T-helper 2 cell (primary cell): ENCODE measurements at places on chromosomes 11 and 22.

GRCh38 chr11:78354408-78355308, 63.0 kb downstream of the GAB2 start:
- DNase-seq = no peak

DNA sequence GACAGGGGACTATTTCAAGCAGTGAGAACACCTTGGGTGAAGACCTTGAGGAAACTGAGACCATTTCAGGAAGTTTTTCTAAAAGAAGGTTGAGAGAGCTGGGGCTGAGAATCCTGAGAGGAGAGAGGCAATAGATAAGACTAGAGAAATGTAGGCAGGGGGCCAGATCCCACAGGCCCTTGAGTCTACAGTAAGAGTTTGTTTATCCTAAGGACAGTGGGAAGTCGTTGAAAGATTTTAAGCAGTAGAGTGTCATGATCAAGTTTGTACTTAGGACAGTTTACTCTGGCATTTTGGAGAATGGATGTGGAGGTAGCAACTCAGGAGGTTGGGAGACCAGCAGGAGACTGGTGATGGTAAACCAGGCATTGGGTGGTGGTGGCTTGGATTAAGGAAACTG, 17.1 kb downstream of the HSD17B12 start:
- no peak for DNase-seq

- no peak for DNase-seq
Measured at GRCh38 chr22:45704648-45705047, 33.0 kb downstream of the ATXN10 start.

- DNase-seq = no peak
Measured at GRCh38 chr11:20259506-20259905, 99.2 kb upstream of the DBX1 start.

DNA sequence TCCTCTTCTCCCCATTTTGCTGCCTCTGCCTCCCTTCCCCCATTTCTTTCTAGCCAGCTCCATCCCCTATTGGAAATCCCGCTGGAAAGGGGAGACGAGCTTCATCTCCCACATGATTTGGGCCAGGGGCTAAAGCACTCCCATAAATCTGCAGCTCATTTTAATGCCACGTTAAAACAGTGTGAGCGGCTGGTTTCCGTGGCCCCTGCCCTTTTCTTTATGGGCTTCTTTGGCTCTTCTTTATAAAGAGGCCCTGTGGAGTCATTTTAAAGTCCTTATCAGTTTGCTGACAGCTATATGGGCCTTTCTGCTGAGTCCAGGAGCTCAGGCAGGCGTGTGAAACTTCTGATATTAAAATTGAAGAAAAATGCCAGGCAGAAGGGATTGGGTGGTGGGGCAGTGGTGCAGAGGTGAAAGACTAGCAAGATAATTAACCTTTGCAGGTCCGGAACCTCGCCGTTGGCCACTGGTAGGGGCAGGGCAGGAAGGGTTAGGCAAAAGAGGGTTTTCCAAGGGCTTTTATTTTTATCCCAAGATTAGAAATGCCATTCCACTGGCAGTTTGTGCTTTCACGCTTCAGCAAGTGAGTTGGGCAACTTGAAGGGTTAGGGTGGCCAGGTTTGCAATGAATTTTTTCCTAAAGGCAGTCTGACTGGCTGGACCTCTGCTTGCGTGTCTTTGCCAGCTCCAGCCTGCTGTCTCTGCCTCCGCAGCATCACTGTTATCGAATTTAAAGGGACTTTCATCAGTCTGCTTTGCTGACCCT, 44.3 kb downstream of the EXT2 start:
- DNase-seq = no peak

- DNase-seq = no peak
Measured at GRCh38 chr11:65541093-65541982, 16.5 kb downstream of the SCYL1 start.

DNA sequence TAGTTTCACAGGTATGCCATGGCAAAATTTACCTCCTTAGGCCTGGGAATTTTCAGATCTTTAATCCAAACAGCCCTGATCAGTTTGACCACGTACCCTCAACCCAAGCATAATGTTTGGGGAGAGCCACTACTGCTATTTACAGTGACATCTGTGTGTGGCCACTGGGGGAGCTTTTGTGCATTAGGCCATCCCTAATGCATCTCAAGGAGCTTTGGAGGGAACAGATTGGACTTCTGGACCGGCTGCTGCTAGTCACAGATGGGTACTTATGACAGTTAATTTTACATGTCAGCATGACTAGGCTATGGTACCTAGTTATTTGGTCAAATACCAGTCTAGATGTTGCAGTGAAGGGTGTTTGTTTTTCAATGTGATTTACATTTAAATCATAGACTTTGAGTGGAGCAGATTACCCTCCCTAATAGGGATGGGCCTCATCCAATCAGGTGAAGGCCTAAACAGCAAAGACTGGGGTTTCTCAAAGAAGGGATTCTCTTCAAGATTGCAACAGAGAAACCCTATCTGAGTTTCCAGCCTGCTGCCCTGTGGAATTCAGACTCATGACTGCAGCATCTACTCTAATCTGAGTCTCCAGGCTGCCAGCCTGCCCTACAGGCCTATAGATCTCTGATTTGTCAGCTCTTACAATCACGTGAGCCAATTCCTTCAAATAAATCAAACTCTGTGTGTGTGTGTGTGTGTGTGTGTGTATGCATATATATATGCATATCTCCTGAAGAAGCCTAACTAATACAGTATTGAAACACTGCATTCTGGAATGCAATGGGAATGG, 38.0 kb upstream of the GALNT18 start:
- DNase-seq = no peak

DNA sequence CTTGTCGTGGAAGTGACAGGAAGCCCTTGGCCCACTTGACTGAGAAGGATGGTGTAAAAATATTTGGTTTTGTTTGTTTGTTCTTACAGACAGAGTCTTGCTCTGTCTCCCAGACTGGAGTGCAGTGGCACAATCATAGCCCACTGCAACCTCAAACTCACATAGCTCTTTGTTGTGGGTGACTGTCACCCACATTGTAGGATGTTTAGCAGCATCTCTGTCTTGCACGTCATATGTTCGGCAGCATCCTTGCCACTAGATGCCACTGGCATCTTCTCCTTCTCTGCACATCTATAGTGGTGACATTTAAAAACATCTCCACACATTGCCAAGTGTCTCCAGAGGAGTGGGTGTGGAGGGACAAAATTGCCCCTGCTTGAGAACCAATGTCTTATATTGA, 56.8 kb downstream of the PRR5L start:
- peak; percentile 88 for DNase-seq

DNA sequence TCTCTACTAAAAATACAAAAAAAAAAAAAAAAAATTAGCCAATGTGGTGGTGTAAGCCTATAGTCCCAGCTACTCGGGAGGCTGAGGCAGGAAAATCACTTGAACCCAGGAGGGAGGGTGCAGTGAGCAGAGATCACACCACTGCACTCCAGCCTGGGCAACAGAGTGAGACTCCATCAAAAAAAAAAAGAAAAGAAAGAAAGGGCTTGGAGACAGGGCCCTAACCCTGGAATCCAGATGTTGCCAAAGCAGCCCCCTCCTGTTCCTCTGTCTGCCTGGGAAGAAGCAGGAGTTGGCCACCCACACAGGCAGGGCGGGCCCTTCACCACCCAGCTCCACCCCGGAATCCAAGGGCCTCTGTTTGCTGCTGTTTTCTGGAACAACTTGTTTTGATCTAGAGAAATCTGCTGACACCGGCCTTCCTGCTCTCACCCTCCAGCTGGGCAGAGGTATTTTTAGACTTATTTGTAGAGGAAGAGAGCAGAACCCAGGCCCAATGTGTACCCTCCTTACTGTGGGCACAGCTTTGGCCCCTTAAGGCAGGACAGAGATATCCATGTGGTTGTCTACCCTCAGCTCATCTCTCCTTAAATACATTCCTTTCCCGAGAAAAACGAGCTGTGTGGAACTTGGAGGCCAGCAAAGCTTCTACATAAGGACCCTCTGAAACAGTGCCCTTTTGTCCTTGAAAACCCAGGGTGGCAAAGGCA, 2.7 kb upstream of the NEAT1 start:
- peak; percentile 44 for DNase-seq

DNA sequence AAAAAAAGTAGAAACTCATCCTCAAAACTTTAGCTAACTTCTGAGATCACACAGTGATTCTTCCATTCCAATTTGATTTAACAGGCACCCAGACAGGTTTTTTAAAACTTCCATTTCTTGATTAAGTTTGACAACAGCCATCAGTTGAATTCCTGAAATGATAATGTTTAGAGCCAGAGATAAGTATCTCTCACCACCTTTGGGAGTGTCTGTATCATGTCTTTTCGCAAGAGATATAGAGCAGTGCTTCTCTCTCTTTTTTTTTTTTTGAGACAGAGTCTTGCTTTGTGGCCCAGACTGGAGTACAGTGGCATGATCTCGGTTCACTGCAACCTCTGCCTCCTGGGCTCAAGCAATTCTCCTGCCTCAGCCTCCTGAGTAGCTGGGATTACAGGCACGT, 41.7 kb upstream of the BMAL1 start:
- DNase-seq = no peak

DNA sequence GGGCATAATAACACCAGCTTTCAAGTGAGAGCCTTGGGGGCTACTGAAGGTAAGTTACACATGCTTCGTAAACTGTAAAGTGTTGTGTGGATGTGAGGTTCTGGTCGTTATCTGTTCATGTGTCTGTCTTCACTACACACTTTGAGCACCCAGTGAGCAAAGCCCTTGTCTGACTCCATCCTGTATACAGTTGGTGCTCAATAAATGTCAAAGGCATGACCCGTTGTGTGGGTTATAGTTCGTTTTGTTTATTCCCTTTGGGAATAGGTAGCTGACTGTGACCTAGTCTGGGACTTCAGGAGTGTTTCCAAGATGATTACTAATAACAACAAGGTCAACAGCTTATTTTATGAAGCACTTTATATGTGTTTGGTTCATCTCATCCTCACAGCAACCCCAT, 146.9 kb downstream of the MIAT start:
- DNase-seq = no peak

- no peak for DNase-seq
Measured at GRCh38 chr11:103338621-103339484, 229.6 kb downstream of the DYNC2H1 start.

- DNase-seq = no peak
Measured at GRCh38 chr22:38461057-38461413, 6.0 kb upstream of the KCNJ4 start.

DNA sequence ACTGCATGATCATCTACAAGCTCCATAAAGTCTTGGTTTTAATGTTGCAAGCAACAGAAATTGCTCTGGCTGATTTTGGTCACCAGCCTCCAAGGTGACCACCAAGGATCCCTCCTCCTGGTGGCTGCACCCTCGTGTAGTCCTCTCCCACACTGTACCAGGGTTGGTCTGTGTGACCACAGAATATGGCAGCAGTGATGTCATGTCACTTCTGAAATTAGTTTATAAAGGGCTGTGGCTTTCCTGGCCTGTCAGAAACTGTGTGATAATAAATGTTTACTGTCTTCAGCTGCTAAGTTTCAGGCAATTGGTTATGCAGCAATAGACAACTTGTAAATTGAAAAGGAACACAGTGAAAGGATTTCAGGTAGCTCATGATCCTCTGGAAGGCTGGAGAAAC, 5.3 kb upstream of the PRDM11 start:
- no peak for DNase-seq

DNA sequence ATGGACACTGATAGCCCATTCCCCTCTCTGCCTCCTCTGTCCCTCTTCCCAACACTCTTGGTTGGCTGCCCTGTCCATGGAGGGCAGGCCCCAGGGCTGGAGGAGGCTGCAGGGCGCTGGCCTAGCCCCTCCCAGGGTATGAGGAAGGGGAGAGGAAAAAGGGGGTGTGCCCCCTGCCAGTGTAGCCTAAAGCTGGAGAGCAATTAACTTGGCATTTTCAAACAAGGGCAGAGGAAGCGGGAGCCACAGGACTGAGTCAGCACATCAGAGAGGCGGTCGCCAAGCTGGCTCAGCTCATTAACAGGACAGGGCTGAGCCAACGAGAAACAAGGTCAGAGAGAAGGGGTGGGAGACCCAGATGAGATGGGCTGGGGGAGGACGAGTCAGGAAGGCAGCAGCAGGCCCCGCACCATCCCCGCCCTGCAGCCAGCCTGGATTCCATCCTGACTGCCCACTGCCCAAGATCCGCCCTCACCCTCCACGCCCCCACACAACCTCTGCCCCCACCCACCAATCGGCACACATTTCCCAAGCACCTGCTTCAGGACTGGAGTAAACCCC, 76.3 kb downstream of the BUD13 start:
- no peak for DNase-seq

GRCh38 chr11:96126917-96127595, 203.1 kb upstream of the MTMR2 start:
- DNase-seq = no peak

DNA sequence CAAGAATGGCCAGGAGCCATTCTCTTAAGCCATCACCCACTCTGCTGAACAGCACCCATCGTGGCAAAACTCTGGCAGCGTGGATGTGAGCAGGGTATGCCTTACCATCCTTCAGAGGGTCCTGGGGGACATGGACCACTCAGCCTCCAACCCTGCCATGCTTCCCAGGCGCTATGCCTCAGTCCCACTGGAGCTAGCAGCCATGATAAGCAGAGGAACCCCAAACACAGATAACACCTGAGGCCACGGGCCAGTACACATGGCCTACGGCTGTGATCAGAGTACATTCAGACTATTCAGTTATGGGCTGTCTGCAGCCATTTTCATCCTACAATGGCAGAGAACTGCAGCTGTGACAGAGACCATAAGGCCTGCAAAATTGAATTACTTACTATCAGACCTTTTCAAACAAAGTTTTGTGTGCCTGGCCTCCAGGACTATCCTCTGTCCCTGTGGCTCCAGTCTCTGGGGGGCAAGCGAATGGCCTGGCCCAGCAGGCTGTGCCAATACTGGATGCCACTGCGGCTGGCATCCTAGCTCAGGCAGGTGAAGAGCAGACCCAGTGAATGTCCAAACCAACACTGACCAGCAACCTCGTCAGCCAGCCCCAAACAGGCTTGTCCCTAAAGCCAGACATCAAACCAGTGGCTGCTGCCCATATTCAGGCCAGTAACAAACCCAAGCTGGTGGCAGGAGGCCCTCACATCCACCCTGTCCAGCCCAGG, 6.9 kb downstream of the ARVCF start:
- no peak for DNase-seq

GRCh38 chr11:100703801-100704575, 16.9 kb downstream of the ARHGAP42 start:
- no peak for DNase-seq

- no peak for DNase-seq
Measured at GRCh38 chr11:60634126-60634525, 65.3 kb upstream of the MS4A8 start.

DNA sequence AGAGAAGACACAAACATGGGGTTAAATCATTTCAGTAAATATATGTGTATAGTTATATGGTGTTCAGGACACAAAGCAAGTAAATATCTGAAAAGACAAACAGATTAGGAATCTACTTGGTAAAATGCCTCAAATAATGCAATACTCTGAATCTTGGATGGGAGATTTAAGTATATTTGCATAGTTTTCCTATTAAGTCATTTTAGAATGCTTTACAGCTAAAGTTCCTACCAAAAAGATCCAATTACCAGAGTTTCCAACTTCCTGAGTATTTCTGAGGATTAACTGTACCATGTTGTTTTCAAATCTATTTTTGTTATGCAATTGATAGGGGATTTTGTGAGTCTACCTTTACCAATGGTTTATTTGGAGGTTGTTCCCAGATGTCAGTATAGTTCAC, 424.4 kb upstream of the CCDC179 start:
- no peak for DNase-seq

GRCh38 chr22:27419473-27419872, 382.1 kb downstream of the MN1 start:
- DNase-seq = no peak

GRCh38 chr11:15150507-15150906, 35.8 kb downstream of the INSC start:
- no peak for DNase-seq

GRCh38 chr11:116176484-116177005, 596.2 kb downstream of the BUD13 start:
- no peak for DNase-seq

GRCh38 chr22:48752451-48753380, 1075.0 kb downstream of the BRD1 start:
- DNase-seq = no peak
